Activated CD8-positive, alpha-beta memory T cell treated with anti-CD3 and anti-CD28 coated beads for 24 hours (primary cell): ENCODE measurements at places on chromosomes 11 and 22.
A peak's percentile ranks its signal among the peaks of the same experiment; 100 is the strongest.

- DNase-seq: no peak
Observed at GRCh38 chr11:115425250-115425649, 79.0 kb downstream of the CADM1 start.

- no peak for DNase-seq
Observed at GRCh38 chr11:70912226-70912840, 340.0 kb downstream of the SHANK2 start.

GRCh38 chr11:1051356-1052132, 15.0 kb upstream of the MUC6 start:
- DNase-seq: no peak

GRCh38 chr11:104619751-104620150, 278.5 kb downstream of the CASP12 start:
- no peak for DNase-seq

DNA sequence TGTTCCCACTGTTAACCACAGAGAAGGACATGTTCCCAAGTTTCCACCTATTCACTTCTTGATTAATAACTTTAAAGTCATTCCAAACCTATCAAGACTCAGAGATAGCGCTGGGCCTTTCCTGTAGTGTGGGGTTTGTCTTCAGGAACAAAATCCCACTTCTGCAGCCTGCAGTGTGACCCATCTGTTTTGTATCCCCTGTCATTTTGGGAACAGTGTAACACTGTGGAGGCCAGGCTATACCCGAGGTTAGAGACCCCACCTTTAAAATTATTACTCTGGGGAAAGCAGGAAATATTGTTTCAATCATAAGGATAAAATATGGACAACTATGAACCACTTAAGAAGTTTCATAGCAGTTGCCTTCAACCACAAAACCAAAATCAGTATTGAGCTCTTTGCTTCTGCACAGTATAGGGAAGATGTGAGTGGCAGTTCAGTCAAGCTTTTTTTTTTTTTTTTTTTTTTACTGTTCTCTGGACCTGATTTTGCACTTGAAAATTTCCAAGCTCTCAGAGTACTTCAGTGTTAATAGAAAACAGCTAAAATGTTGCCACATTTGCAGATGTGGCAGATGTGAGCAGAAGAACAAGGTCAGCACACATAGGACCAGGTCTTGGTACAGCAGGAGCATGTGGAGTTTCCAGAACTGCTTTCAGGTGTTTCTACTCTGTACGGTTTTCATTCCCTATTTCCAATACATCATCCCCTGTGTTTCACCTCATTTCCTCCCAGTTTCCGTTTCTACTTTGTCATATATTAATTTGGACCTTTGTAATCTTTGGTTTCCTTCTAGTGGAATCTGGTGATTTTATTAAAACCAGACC, 121.5 kb downstream of the MAML2 start:
- DNase-seq: no peak

- no peak for DNase-seq
Observed at GRCh38 chr11:2931771-2932738, 2.8 kb upstream of the PHLDA2 start.

- DNase-seq: no peak
Observed at GRCh38 chr22:44431256-44431655, 66.8 kb downstream of the RTL6 start.

DNA sequence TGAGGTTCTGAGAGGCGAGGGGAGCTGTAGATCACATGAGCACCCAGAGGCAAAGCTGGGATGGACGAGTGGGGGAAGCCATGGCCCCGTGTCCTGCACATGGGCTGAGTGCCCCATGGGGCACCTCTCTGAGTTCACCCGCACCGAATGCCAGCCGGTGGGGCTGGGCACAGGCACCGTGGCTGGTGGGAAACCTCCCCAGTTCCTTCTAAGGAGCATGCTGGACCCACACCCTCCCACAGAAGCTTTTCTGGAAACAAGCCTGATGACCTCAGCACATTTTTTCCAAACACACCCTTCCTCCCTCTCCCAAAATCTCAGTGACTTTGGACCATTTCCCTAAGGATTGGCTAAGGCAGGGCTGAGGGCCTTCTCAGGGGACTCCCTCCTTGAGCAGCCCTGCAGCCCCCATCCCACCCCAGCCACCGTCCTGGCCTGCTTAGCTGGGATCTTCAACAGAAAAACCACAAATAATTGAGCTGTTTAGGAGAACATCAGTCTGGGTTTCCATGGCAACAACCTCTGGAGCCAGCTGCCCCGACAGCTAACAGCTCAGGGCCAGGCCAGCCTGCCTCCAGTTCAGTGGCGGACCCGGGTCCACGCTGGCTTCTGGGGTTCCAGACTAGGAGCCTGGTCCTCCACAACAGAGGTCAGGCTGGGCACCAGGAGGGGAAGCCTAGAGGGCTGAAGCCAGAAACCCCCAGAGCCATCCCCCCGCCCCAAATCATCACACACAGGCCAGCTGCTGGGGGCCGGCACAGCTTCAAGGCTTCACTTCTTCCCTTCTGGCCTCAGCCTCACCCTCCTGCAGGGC, 18.1 kb upstream of the LINC01488 start:
- DNase-seq: no peak

GRCh38 chr11:67539550-67539949, 16.3 kb upstream of the CABP2 start:
- DNase-seq: no peak

- no peak for DNase-seq
Observed at GRCh38 chr11:2837096-2837601, 48.4 kb downstream of the CDKN1C start.

DNA sequence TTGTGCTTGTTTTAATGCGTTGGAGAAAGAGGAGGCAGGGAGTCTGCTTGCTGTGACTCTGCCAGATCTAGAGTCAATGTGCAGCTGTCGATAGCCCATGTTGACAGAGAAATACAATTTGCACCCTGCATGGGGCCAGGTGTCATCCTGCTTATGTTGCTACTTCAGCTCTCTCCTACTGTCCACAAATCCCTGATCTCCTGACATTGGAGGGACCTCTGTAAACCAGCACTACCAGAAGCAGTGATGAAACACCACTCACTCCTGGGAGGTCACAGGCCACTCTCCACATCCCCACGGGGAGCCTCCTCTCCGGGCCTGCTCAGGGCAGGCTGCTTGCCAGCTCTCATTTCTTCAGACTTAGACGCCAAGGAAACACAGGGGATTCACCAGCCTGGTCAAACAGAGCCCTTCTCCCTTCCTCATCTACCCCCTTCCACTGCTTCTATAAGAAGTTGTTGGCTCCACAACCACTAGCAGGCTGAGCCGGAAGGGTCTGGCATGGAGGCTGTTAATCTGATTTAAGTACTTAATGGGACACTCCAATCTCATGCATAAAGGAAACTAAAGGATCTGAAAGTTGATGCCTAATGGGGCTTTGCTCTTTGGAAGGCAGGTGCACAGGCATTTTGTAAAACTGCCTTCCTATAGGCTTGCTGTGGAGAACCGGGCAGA, 29.9 kb upstream of the CSNK2A3 start:
- no peak for DNase-seq

DNA sequence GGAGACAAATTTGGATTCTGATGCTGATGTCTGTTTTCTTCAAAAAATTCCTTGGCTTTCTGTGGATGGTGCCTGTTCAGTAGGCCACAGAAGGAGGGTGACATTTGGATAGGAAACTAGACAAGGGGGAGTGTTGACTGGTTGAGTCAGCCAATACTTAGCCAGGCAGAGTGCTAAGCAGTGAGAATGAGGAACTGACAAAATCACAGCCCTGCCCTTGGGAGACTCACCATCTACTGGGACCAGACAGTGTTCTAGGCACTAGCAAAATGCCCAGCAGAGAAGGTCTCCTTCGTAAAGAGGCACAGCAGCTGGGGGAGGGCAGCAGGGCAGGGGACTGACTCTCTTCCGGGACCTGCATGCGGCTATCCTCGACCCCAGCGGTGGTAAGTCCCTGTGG, 190.2 kb downstream of the DSCAML1 start:
- no peak for DNase-seq

DNA sequence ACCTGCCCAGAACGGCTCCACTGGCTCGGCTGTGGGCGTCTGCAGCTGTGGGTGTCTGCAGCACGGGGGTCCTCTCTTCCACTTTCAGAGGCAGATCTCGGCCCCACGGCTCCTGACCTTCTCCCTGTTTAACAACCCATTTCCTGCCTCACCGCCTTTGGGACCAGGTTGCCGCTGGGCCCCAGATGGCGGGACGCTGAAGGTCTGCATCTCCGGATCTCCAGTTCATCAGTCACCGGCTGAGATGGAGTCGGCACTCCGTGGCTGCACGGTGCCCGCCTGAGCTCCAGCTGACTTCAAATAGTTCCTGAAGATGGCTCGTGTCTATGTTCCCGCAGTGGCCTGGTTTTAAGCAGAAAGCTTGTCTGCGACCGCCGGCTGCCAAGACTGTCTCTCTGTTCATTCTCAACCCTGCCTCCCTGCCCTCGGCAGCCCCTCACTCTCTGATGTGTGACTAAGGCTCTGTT, 475.9 kb downstream of the BRD1 start:
- peak; percentile 43 for DNase-seq

DNA sequence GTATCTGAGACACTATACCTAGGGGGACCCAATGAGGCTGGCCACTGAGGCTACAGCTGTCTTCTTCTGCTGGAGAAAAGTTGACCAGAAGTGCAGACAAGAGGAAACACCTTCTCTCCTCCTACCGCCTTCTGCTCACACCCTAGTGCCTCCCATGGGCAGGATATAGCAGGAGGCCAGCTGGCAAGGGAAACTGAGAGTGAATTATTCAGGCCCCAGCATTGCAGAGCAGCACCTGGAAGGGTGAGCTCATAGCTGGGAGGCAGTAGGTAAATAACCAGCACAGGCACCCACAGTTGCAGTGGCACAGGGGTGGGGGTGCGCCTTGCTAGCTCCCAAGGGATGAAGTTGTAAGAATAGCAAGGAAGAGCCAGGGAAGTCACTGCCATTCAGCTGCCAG, 267.4 kb upstream of the NCAM1 start:
- DNase-seq: no peak

- DNase-seq: no peak
Observed at GRCh38 chr22:24416611-24417010, 10.8 kb upstream of the ADORA2A start.
